ENCODE measurements at places on chromosomes 6 and 20. TPM values are rescaled to one million over a fixed set of nuclear protein-coding genes. Genes with fewer than 3 reads are reported as not detected.

MLIP gene
- not detected for total RNA-seq

CAGE1 gene
- total RNA-seq: 0.25 TPM

PEX3 gene
- total RNA-seq: 24.3 TPM

ADGRF5 gene
- total RNA-seq: not detected

CDH4 gene
- 0.35 TPM for total RNA-seq

SMPDL3A gene
- 0.35 TPM for total RNA-seq

FKBP1C gene
- 2.5 TPM for total RNA-seq

AARS2 gene
- total RNA-seq: 12.3 TPM

TGM3 gene
- total RNA-seq: not detected

PGC gene
- not detected for total RNA-seq

HEY2 gene
- not detected for total RNA-seq

KAT14 gene
- 16.2 TPM for total RNA-seq

POPDC3 gene
- not detected for total RNA-seq

RING1 gene
- 30.1 TPM for total RNA-seq

LKAAEAR1 gene
- 0.29 TPM for total RNA-seq

PRL gene
- total RNA-seq: 0.19 TPM

ACSS1 gene
- total RNA-seq: 23.8 TPM

PGM3 gene
- total RNA-seq: 34.1 TPM

AGER gene
- 39.0 TPM for total RNA-seq

SIRPB1 gene
- 0.91 TPM for total RNA-seq

CD93 gene
- 2.0 TPM for total RNA-seq

APOBEC2 gene
- not detected for total RNA-seq

COL21A1 gene
- total RNA-seq: not detected

RNF114 gene
- total RNA-seq: 113 TPM

CCN2 gene
- not detected for total RNA-seq

WFDC10B gene
- not detected for total RNA-seq

HLA-DOB gene
- 8.0 TPM for total RNA-seq

DPPA5 gene
- total RNA-seq: not detected

FAM217A gene
- total RNA-seq: not detected

FAM83B gene
- not detected for total RNA-seq

CPXM1 gene
- 4.4 TPM for total RNA-seq

RAB44 gene
- 0.05 TPM for total RNA-seq

MROH8 gene
- 5.0 TPM for total RNA-seq

GID8 gene
- 47.2 TPM for total RNA-seq

LPA gene
- total RNA-seq: not detected

MATN4 gene
- total RNA-seq: 5.1 TPM

Measured in activated T-cell treated with anti-CD3 and anti-CD28 coated beads, Interleukin-2, amount 50 U/mL, for 72 hours (primary cell).